Heart right ventricle (tissue), 16 donors: ENCODE measurements at places on chromosomes 5 and 9. TPM values are rescaled to one million over a fixed set of nuclear protein-coding genes. Genes with fewer than 3 reads are reported as not detected.

GRCh38 chr5:119405419-119405818, 46.9 kb upstream of the HSD17B4 start:
- no peaks in the 10 kb centered on the region for H3K4me1 ChIP-seq
- H3K36me3 ChIP-seq: no peaks in the 10 kb centered on the region
- no peak for DNase-seq

Gene BHMT
- total RNA-seq: not detected

Gene CDKN2B-AS1
- 0.30 TPM for total RNA-seq

DNA sequence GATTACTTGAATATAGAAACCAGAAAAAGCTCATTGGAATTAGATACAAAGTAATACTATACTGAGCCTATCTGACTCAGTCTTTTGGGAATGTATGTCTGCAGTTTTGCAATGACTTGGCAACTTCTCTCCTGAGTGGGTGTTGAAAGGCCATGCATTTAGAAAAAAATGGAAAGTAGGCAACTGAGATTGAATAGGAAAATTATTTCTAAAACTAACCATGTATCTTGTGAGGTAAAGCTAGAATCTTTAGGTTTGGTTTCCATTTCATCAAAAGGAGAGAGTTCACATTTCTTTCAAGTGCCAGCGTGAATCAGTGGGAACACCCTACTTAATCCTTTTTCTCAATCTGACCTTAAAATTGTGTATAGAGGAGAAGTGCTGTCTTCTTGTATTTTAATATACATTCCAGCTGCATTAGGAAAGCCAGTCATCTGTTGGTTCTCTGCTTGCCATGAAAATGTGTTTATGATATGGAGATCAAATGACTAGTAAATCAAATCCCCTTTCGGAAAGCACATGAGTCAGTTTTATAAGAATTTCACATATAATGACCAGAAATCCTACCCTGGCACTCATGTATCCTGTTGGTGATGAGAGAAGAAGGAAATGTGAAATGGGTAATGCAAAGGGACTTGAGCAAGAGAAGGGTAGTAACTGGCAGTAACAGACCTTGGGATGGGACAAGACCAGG, 30.4 kb downstream of the NFX1 start:
- DNase-seq: no peak
- no peaks in the 10 kb centered on the region for H3K27me3 ChIP-seq
- peaks cover 100% of the 10 kb centered on the region for H3K36me3 ChIP-seq
- H3K4me3 ChIP-seq: no peak overlapping the region

- no peak for DNase-seq
- no peaks in the 10 kb centered on the region for H3K27me3 ChIP-seq
- H3K27ac ChIP-seq: no peak overlapping the region
- H3K4me1 ChIP-seq: peaks cover 86% of the 10 kb centered on the region
- no peak overlapping the region for H3K4me3 ChIP-seq
These were observed 15.0 kb downstream of the TENT4A start for GRCh38 chr5:6728011-6728794.

Gene NUDT2
- 18.4 TPM for total RNA-seq

- no peaks in the 10 kb centered on the region for H3K4me1 ChIP-seq
- H3K27ac ChIP-seq: no peak overlapping the region
- H3K36me3 ChIP-seq: no peaks in the 10 kb centered on the region
- H3K4me3 ChIP-seq: no peak overlapping the region
These were observed 120.8 kb downstream of the ENC1 start for GRCh38 chr5:74519679-74520078.

Gene NRG2
- 3.4 TPM for total RNA-seq

Gene STKLD1
- 0.45 TPM for total RNA-seq

- no peaks in the 10 kb centered on the region for H3K27me3 ChIP-seq
- H3K4me1 ChIP-seq: no peaks in the 10 kb centered on the region
- no peak overlapping the region for H3K4me3 ChIP-seq
- no peak overlapping the region for H3K27ac ChIP-seq
These were observed 267.0 kb downstream of the CETN3 start for GRCh38 chr5:90142541-90142940.

Gene ACOT12
- total RNA-seq: not detected

Gene CTSV
- total RNA-seq: not detected

DNA sequence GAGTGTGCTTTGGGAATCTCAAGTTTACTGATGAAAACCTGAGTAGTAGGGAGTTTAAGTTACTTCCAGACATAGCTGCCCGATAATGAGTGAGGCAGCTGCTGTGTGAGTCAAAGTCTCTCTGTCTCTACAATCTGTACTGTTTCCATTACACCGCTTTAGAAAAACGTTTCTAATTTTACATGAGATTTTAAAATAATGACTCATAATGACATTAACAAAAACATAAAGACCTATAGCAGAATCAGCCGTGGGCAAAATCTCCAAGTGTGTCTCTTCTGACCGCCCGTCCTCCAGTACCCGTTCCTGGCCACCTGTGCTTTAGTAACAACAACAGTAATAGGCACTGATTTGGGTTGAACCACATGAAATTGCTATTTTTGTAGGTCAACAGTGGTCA, 69.6 kb upstream of the PRRC1 start:
- no peaks in the 10 kb centered on the region for H3K4me1 ChIP-seq
- H3K27ac ChIP-seq: no peak overlapping the region
- H3K27me3 ChIP-seq: peaks cover 9% of the 10 kb centered on the region

- H3K27ac ChIP-seq: no peak overlapping the region
- H3K4me1 ChIP-seq: no peaks in the 10 kb centered on the region
- H3K4me3 ChIP-seq: no peak overlapping the region
- H3K27me3 ChIP-seq: no peaks in the 10 kb centered on the region
- DNase-seq: no peak
These were observed 42.3 kb downstream of the AOPEP start for GRCh38 chr9:94768766-94769165.

Gene DBH
- not detected for total RNA-seq

DNA sequence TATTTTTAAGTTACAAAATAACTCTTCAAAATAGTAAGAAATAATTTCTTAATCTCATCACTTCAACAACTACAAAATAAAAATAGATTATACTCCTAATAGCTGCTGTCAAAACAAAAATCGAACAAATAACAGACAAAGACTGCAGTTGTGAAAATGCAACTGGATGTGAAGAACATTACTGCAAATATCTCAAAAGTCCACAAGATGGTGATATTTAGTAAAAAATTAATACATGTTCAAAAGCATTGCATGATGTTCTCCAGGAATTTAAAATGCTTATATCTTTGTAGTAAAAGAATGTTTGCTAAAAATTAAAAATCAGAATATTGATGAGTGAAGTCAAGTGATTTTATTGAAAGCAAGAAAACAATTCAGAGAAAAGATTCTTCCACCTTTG, 66.2 kb downstream of the MPDZ start:
- peaks cover 11% of the 10 kb centered on the region for H3K4me1 ChIP-seq
- no peak overlapping the region for H3K4me3 ChIP-seq
- no peak overlapping the region for H3K27ac ChIP-seq

GRCh38 chr9:14273696-14274121, 40.2 kb downstream of the NFIB start:
- no peaks in the 10 kb centered on the region for H3K36me3 ChIP-seq
- H3K4me1 ChIP-seq: peaks cover 99% of the 10 kb centered on the region
- no peak for DNase-seq
- no peaks in the 10 kb centered on the region for H3K27me3 ChIP-seq
- peak overlapping the region; percentile 19 for H3K4me3 ChIP-seq
- peak overlapping the region; percentile 76 for H3K27ac ChIP-seq

GRCh38 chr9:135343837-135344522, 135.6 kb upstream of the PPP1R26 start:
- peak; percentile 63 for DNase-seq
- no peak overlapping the region for H3K27ac ChIP-seq
- H3K4me3 ChIP-seq: no peak overlapping the region
- peaks cover 59% of the 10 kb centered on the region for H3K27me3 ChIP-seq
- H3K36me3 ChIP-seq: no peaks in the 10 kb centered on the region

Gene PCDHGB4
- 7.8 TPM for total RNA-seq

DNA sequence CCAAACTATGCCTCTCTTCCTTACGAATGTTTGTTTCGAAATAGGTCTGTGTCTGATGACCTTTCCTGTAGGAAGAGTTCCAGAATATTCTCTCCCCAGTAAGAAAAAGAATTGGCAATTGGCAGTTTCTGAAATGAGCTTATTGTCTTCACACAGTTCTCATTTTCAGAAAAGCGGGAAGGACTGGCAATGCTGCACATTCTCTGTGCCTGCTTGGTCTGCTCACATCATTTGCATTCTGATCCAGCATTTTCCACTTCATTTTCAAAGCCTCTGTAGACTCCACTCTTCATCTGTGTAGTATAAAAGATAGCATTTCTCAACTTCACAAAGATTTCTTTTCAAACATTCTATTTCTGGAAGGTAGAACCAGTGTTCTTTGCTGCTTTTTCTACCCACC, 120.6 kb upstream of the CCDC112 start:
- no peaks in the 10 kb centered on the region for H3K36me3 ChIP-seq
- H3K27me3 ChIP-seq: no peaks in the 10 kb centered on the region
- no peak overlapping the region for H3K27ac ChIP-seq
- DNase-seq: no peak
- no peak overlapping the region for H3K4me3 ChIP-seq

DNA sequence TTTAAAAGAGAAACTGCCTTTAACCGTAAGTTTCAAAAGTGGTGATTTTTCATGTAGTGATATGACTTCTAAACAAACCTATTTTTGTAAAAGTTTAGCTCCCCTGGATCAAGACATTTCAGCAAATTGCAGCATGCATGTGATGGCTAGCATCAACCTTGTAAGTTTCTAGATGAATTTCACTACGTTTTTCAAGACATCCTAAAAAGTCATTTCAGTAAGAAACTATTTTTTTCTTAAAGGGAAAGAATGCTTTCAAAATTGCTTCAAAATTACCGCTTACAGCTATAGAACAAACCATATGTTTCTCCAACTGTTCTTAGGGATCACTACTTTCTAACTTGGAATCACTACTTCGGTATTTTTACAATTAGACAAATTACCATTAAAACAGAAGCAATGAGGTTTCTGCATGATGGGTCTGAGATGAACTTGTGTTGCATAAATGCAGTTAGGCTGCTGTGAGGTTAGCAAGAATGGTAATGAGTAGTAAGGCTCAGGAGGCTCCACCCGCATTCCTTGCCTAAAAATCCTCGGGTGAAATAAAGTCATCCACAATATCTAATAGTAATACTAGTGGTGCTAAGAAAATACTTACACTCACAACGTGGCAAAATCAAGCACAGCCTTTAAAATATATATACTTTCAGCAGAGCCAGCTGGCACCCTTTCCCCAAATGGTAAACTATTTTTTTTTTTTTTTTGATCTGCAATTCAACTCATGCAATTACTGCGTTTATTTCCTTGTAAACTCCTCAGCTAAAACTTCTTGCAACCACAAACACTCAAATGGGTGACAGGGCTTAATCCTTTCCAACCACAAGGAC, 53.8 kb downstream of the CDC14B start:
- H3K36me3 ChIP-seq: peaks cover 12% of the 10 kb centered on the region
- H3K27ac ChIP-seq: peak overlapping the region; percentile 87
- peaks cover 34% of the 10 kb centered on the region for H3K4me1 ChIP-seq
- no peaks in the 10 kb centered on the region for H3K27me3 ChIP-seq

Gene LECT2
- total RNA-seq: not detected

DNA sequence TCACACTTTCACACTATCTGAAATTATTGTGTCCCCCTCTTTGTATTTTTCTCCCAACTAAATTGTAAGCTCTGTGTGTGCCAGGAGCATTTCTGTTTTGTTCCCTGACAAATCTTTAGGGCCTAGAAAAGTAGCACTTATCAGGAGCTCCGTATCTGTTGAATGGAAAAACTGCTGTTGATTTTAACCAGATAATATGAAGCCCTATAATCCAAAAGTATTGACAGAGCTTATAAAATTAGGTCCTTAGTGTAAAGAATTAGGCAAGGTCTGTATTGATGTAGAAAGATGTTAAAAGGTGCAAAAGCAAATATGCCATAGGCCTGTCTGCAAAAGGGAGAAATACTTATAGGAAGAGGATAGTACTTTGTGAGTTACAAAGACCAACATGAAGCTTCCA, 109.4 kb upstream of the ISL1 start:
- DNase-seq: no peak
- no peaks in the 10 kb centered on the region for H3K4me1 ChIP-seq
- H3K36me3 ChIP-seq: no peaks in the 10 kb centered on the region
- H3K27ac ChIP-seq: no peak overlapping the region
- H3K4me3 ChIP-seq: no peak overlapping the region

DNA sequence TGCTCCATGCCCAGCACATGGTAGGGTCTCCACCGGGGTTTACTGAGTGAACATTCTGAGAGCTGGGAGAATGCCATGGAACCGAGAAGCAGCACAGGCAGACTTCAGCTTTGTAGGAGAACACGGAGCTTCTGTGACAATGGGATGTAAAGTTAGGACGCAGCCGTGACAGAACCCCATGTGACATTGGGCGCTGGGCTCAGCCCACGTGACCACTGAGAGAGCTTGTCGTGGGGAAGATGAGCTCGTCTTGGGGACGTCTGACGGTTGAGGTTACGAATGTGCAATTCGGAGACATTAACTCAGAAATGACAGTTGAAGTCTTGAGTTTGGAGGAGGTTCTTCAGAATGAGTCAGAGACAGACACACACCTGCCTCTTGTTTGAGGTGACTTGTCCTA, 13.5 kb downstream of the SDHA start:
- H3K27ac ChIP-seq: no peak overlapping the region
- H3K4me3 ChIP-seq: no peak overlapping the region
- no peak for DNase-seq
- peaks cover 100% of the 10 kb centered on the region for H3K36me3 ChIP-seq
- H3K4me1 ChIP-seq: no peaks in the 10 kb centered on the region
- no peaks in the 10 kb centered on the region for H3K27me3 ChIP-seq

Gene MYO10
- 4.5 TPM for total RNA-seq

Gene COL23A1
- total RNA-seq: 15.8 TPM

Gene SELENOP
- 207 TPM for total RNA-seq

Gene CYSRT1
- total RNA-seq: 0.55 TPM

GRCh38 chr5:78888580-78889368, 96.3 kb downstream of the ARSB start:
- peaks cover 13% of the 10 kb centered on the region for H3K4me1 ChIP-seq
- H3K27ac ChIP-seq: no peak overlapping the region
- DNase-seq: peak; percentile 51

Gene HTR4
- 0.99 TPM for total RNA-seq

- no peak overlapping the region for H3K27ac ChIP-seq
- H3K27me3 ChIP-seq: no peaks in the 10 kb centered on the region
- DNase-seq: no peak
These were observed 26.8 kb upstream of the PPP2CA start for GRCh38 chr5:134252671-134253070.

- H3K4me1 ChIP-seq: peaks cover 47% of the 10 kb centered on the region
- H3K27me3 ChIP-seq: no peaks in the 10 kb centered on the region
- peaks cover 40% of the 10 kb centered on the region for H3K36me3 ChIP-seq
- peak overlapping the region; percentile 52 for H3K27ac ChIP-seq
- H3K4me3 ChIP-seq: no peak overlapping the region
- DNase-seq: no peak
These were observed 8.4 kb downstream of the CDK9 start for GRCh38 chr9:127794001-127794791.
